NCI-H226 (cell line): ENCODE measurements at places on chromosomes 6 and 20.

DNA sequence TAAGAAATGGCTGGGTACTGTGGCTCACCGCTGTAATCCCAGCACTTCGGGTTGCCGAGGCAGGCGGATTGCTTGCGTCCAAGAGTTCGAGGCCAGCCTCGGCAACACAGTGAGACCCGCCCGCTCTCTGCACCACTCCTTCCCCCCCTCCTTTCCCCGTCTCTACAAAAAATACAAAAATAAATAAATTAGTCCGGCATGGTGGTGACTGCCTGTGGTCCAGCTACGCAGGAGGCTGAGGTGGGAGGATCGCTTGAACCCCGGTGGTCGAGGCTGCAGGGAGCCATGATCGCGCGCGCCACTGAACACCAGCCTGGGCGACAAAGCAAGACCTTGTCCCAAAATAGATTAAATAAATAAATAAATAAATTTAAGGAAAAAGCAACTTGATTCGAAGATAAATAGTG lies 448 bp upstream of the RNF114 start:
- DNase-seq = no peak

- no peak for DNase-seq
Observed at GRCh38 chr6:161543684-161544309, 269.9 kb upstream of the AGPAT4 start.

GRCh38 chr6:11215773-11216172 lies 16.7 kb downstream of the NEDD9 start:
- no peak for DNase-seq

- peak; percentile 69 for DNase-seq
Observed at GRCh38 chr6:13761361-13762036, 49.9 kb upstream of the RANBP9 start.

- DNase-seq = no peak
Observed at GRCh38 chr6:1067346-1067745, 244.6 kb upstream of the FOXQ1 start.

GRCh38 chr6:85402071-85402470 lies 47.8 kb upstream of the NT5E start:
- DNase-seq = no peak

GRCh38 chr6:41976794-41977484 lies 35.3 kb upstream of the CCND3 start:
- DNase-seq = peak; percentile 58

DNA sequence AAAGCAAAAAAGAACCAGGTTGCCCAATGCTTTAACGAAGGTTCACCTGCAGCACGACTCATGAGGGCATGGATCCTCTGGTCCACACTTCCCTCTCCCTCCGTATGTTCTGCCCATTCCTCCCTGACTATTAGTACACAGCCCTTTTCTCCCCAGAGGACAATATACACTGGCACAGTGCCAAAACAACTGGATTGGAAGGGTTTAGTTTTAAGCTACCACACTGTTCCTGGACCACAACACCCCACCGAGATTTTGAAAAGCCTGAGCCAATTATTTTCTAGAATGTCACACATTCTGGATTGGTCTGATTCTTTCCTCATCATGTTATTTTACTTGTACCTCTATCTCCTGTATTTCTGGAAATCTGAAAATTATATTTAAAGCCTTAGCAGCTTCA lies 2.9 kb upstream of the AKAP7 start:
- DNase-seq = no peak
